Effector memory CD8-positive, alpha-beta T cell (primary cell): ENCODE measurements at places on chromosomes 12 and 14.

DNA sequence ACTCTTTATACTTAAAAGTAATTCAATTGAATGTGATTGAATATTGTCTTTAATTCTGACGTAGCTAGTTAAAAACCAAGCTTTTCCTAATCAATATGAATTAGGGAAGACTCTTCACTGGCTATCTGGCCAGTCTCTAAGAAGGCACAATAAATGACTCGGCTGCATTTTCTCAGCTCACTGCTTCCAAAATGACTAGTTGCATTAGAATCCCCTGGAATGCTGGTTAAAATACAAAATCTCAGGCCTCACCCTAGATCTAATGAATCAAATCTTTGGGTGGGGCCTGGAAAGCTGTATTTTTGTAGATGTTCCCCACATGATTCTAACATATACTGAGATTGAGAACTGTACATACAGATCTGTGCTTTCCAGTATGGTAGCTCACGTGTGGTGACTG, 242.1 kb downstream of the CHST11 start:
- no peak for DNase-seq

DNA sequence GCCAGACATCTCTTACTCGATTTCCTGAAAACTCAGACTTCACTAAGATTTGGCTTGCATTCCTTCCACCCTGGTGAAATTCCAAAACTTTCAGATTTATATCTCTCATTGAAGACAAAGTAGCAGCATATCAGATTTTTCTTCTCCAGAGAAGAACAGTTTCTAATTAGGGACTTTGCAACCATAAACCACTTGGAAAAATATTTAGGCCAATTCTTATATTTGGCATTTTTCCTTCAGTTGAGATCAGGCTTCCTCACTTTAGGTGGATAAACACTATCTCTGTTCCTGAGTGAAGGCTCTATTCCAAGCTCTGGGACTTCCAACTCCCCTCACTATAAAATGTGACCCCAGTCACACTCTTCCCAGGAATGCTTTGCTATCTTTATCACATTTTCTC, 1434.3 kb upstream of the FLRT2 start:
- DNase-seq: no peak

- no peak for DNase-seq
These were observed 421.6 kb downstream of the APAF1 start for GRCh38 chr12:99066726-99067125.

DNA sequence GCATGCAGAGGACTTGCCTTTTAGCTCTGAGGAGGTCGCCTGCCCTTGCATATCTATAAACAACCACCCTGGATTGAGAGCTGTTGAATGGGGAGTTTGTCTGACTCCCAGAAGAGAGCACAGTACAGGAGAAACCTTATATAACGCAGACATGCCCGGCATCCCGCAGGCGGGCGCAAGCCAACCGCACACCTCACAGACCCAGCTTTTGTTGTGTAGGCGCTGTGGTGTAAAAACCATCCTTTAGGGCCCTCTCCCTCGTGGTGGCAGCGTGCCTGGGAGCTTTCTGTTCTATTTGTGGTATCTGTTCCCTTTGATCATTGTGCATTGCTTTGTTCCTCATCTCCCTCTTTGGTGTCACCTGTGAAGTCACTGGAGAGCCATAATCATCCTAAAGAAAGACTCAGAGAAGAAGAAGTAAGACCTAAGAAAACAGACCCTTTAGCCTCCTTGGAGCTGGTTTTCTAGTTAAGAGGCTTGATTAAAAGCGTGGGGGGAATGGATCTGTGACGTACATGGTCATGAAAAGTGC, 77.7 kb downstream of the ETV6 start:
- DNase-seq: no peak

GRCh38 chr14:101196795-101197590, 293.5 kb upstream of the RTL1 start:
- DNase-seq: no peak

GRCh38 chr14:70392676-70393075, 24.2 kb downstream of the SYNJ2BP start:
- no peak for DNase-seq

DNA sequence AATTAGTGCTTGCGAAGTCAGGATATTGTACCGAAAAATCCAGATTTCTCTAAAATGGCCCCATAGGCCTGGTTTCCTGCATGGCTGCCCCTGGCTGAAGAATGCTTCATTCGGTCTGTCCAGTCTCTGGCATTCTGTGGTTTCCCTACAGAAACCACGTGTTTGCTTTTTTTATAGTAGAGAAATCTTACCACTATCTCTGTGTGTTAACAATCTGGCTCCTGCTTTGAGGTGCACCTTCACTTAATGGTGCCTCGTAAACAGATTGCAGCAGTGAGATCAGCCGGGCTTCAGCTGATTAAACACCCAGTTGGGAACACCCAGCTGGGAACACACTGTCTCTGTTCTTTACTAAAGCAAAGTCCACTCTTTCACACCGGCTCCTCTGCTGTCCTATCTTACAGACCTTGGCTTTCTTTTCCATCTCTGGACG, 6.7 kb upstream of the DNAAF2 start:
- no peak for DNase-seq

DNA sequence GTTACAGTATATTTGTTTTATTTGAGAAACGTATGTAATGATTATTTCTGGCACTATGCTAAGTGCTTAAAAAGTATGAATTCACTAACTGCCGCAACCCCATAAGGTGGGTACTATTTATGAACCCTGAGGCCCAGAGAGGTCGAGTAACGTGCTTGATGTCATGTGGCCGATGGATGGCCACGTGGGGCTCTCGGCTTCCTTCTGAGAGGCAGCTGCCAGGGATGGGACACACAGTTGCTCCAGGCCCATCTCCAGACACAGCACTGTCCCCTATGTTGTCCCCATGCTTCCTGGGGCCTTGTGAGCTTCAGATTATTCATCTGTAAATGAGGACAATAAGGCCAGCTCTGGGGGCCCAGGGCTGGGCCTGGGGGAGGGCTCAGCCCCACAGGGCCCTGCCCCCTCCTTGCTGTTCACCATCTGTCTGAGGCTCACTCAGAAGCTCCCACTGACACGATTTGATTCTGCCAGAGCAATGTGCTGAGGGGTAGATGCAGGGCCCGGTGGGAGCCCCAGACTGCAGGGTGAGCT, 115.0 kb downstream of the CALM1 start:
- no peak for DNase-seq

- no peak for DNase-seq
These were observed 468.0 kb downstream of the FUT8 start for GRCh38 chr14:65880507-65880906.

- DNase-seq: no peak
These were observed 545 bp downstream of the CPSF2 start for GRCh38 chr14:92122351-92122677.

DNA sequence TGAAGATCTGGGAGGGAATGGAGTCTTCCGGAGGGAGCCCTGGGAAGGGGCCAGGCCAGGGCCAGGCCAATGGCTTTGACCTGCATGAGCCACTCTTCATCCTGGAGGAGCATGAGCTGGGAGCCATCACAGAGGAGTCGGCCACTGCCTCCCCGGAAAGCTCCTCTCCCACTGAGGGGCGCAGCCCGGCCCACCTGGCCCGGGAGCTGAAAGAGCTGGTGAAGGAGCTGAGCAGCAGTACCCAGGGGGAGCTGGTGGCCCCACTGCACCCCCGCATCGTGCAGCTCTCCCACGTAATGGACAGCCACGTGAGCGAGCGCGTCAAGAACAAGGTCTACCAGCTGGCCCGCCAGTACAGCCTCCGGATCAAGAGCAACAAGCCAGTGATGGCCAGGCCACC, 37.7 kb downstream of the PLEKHG3 start:
- no peak for DNase-seq

DNA sequence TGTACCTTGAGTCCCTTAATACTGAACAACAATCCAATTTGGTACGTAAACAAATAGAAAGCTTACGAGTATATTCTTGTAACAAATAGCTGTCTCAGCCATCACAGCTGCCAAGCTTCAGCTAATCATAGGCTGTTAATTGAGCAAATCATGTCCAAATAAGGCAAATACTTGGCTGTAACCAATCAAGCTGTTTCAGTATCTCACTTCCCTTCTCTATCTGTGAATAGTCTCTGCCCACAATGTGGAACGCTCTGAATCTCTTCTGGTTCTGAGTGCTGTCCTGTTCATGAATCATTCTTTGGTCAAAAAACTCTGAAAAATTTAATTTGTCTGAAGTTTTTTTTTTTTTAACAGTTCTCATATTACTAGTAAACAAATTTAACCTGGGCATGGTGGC, 5.8 kb upstream of the NEMF start:
- no peak for DNase-seq
